ENCODE measurements at places on chromosomes 12 and 14.

DNA sequence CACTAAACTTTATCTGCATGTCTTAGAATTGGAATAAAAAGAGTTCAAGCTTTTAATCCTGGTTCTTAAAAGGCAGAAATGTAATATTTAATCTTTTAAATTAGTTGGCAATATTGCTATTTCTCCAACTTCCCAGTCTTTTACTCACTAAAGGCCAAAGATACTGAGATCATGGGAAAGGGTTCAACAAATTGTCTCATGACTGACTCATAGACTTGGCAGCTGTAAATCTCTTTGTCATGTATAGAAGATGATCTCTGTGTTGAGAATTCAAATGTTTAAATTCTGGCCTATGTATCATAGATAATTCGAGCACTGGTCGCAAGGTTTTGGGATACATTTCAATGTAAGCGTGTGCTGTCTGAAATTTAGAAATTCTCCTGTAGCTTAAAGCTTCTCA, 40.1 kb upstream of the STRAP start:
- no peak for DNase-seq

- DNase-seq: no peak
Measured at GRCh38 chr12:50934981-50935807, 17.1 kb upstream of the HIGD1C start.

DNA sequence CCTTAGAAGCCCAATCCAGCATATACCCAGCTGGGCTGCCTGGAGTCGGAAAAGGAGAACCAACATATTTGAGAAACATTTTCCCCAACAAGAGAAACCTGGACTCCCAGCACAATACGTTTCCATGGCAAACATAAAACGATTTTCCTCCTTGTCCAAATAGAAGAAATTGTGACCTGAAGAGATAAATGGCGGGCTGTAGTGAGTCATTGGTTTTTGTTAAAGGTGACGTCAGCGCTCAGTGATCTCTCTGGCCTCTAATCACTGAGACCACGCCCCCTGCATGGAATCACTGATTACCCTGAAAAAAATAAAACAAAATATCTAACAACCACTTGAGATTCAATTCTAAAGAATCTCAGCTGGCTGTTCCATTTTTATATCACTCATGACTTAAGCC, 6.0 kb downstream of the CCDC60 start:
- DNase-seq: no peak

GRCh38 chr14:22471545-22472121, 117.4 kb downstream of the DAD1 start:
- no peak for DNase-seq

GRCh38 chr12:105449431-105449830, 118.9 kb downstream of the C12orf75 start:
- no peak for DNase-seq

- no peak for DNase-seq
Measured at GRCh38 chr12:45049912-45050750, 768 bp downstream of the DBX2 start.

All from stimulated activated CD8-positive, alpha-beta memory T cell treated with anti-CD3 and anti-CD28 coated beads, Interleukin-4, amount 100 ng/mL, for 4 hours (primary cell).